ENCODE measurements at places on chromosomes 12 and 14. TPM values are rescaled to one million over a fixed set of nuclear protein-coding genes. Genes with fewer than 3 reads are reported as not detected.

Gene LRRIQ1
- total RNA-seq: 0.09 TPM

Gene SYNE3
- total RNA-seq: 27.7 TPM

Gene CD4
- total RNA-seq: 0.17 TPM

Gene CLEC9A
- not detected for total RNA-seq

Gene RNF212B
- total RNA-seq: not detected

Gene TAS2R46
- 1.2 TPM for total RNA-seq

Gene KICS2
- total RNA-seq: 5.1 TPM

Gene BCL2L14
- total RNA-seq: not detected
